ENCODE measurements at places on chromosomes 16 and 17.

- no peak for DNase-seq
Measured at GRCh38 chr17:68420065-68420464, 37.2 kb downstream of the WIPI1 start.

DNA sequence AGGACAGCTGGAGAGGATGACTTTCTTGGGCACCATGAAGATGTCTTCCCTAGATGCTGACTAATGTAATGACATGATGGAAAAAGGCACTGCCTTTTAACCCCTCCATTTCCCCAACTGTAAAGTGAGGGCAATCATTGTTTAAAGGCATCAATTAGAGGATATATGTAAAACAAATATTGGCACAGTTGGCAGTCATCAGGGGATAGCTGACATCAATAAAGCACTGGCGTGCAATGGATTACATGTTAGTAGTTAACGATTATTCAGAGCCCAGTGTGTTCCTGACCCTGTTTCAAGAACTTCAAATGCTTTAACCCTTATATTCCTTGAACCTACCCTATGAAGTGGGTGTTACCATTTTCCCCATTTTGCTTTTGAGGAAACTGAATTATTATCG, 100.7 kb downstream of the TMEM114 start:
- DNase-seq: no peak

DNA sequence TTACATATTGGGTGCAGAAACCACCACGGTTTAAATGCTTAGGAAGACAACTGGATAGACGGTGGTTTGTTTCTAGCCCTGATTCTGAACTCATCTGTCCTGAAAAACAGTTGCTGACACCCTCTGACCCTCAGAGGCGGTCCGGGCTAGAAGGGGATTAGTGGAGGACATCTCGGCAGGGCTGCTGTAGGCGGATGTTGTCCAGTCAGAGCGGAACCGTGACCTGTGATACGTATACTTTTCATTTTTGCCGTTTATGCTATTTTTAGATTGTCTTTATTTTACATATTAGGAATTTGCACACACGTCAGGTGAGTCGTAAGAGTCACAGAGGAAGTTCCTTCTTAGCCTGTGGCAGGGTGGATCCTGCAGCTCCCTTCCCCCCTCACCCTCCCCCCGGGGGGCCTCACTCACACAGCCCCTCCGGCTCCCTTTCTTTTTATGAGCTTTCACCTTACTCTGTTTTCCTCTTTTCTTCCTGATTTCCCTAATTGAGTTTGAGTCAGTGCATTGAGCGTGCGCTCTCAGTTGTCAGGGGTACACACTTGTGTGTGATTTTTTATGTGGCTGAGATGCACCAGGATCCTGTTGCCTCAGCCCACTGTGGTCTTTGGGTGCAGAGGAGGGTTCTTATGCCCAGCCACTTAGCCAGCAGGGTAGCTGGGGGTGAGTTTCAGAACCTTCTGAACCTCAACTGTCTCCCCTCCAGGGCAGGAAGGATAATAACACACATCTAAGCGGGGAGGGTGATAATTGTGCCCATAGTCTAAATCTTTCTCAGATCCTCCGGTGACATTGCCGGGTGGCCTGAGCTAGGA, 211.1 kb upstream of the CHMP6 start:
- no peak for DNase-seq

DNA sequence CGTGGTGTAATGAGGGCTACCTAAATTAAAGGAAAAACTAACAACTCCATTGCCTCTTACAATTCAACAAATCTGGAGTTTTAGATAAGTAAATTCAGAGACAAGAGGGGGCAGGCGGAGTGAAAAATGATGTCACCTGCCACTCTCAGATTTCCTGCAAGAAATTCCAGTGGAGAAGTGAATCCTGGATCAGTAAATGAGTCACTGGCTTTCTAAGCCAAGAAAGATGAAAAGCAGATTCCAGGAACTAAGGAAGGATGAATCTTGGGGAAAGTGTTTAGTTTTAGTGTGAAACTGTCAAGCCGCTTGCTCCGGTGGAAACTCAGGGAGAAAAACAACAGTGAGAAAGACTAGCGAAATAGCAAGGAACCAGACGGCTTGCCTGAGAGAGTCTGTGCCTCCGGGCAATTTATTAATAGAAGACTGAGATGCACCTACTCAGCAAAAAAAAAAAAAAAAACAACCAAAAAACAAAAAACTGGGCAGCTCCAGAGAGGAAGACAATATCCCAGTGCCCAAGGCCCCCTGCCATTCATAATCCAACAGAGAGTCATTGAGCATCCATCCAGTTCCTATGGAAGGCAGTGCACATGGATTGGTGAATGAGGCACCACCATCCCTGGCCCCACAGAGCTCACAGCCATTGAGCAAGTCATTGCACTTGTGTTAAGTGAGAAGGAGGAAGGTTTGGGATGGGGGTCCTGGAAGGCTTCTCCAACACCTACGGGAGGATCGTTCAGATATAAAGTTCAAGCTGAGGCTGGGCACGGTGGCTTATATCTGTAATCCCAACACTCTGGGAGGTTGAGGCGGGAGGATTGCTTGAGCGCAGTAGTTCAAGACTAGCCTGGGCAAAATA, 12.1 kb upstream of the RIPOR1 start:
- DNase-seq: no peak

GRCh38 chr16:79437764-79438751, 162.5 kb downstream of the MAF start:
- no peak for DNase-seq
